Activated T-cell treated with anti-CD3 and anti-CD28 coated beads, Interleukin-2, amount 50 U/mL, for 4 hours (primary cell): ENCODE measurements at places on chromosomes 5 and 9.

- DNase-seq, result peak; percentile 92
Observed at GRCh38 chr9:97411789-97412625, at the start of gene TDRD7. Gene TDRD7, plus strand, starts transcription at chr9:97412096. Its CDS starts 16,370 bp downstream, at chr9:97428466.

GRCh38 chr5:143159031-143159430, 244.5 kb downstream of the NR3C1 start:
- no peak for DNase-seq

DNA sequence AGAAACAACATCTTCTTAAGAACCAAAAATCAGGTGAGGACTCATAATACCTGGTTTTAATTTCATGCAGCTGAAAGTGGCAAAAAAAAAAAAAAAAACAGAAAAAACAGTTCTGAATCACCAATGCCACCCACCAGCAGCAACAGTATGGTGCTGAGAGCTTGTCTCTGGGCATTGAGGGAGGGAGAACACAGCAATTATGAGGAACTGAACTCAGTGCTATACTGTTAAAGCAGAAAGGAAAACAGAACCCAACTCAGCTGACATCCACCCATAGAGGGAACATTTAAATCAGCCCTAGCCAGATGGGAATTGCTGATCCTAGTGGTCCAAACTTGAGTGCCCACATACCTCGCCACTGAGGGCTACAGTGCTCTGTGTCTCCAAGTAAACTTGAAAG, 657.9 kb downstream of the ACTL7B start:
- no peak for DNase-seq

DNA sequence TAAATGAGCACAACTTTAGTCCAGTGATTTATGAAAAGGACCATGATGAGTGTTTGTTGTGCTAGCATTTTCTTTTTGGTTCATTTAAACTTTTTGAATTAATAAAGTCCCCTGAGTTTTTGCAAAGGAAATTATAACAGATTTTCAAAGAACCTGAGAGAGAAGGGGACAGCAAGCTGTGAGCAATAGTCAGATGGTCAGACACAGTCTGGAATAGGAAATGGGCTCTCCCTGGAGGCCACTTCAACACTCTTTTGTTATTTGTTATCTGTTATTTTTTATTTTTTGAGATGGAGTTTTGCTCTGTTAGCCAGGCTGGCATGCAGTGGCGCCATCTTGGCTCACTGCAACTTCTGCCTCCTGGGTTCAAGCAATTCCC, 171.1 kb downstream of the ARHGEF28 start:
- no peak for DNase-seq

DNA sequence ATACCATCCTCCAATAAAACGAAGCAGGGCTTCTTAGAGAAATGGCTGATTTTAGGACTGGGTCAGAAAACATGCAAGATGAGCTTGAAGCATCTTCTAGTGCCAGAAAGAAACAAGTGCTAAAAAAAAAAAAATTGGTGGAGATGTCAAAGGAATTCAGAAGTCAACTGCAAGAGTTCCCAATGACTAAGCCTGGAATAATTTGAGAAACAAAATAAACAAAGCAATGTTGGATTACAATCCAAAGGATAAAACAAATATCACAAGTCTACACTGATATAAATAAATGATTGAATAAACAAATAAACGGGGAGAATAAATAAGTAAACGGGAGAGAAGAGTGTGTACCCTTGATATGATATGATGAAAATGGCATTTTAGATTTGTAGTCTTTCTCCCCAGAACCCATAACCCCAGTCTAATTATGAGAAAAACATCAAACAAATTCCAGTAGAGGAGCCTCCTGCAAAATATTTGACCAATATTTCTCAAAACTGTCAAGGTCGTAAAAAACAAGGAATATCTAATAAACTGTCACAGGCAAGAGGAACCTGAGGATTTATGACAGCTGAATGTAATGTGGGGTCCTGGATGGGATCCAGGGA, 63.5 kb upstream of the CCL21 start:
- no peak for DNase-seq

DNA sequence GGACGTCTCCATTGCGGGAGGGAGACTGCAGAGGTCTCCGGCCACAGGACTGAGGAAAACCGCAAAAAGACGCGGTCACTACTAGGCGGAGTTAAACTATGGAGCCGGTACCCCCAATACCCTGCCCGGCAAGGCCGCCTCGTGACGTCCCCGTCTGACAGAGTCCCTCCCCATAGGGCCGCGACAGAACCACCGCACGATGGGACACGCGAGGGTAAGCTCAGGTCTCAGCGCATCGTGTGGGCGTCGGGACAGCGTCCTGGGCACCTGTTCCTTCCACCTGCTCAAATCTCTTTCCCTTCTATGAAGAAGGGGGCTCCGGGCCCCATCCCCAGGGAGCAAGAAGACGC, 35.2 kb upstream of the GLDC start:
- DNase-seq, result peak; percentile 57

DNA sequence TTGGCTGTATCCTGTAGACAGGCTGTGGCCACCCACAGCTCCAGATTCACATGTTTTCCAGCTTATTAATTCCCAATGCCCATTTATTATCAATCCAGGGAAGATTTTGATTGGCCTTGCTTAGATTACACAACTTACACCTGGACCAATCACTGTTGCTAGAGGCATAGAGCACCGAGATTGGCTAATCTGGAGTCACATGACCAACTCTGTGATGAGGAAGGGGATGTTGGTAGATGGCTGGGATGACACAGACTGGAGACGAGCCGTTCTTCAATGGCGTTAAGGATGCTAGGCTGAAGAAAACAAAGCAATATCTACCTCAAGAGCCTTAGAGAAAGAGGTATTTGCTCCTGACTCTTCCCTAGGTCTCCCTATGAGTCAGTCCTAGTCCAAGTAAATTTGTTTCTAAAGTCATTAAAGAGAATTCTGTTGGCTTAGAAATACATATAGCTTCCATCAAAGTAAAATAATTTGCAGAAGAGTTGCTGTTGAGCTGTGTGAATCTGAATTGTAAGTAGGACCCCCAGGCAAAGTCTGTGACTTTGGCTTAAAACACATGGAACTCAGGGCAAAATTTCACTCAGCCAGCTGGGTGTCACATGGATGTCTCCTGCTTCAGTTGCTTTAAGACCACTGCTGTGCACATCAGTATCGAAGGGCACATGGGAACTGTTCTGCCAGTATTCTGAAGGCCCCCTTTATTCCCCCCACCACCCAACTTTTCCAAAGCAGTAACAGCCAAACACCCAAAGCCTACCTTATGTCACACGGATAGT, 326.4 kb upstream of the KLF4 start:
- no peak for DNase-seq
